Uterus (tissue), 4 donors: ENCODE measurements at places on chromosomes 16 and 17. TPM values are rescaled to one million over a fixed set of nuclear protein-coding genes. Genes with fewer than 3 reads are reported as not detected.
A peak's percentile ranks its signal among the peaks of the same experiment; 100 is the strongest.

GRCh38 chr16:66325717-66326376, 40.6 kb upstream of the CDH5 start:
- H3K27ac ChIP-seq, result no peak overlapping the region
- no peaks in the 10 kb centered on the region for H3K27me3 ChIP-seq
- H3K4me1 ChIP-seq, result no peaks in the 10 kb centered on the region
- H3K36me3 ChIP-seq, result no peaks in the 10 kb centered on the region
- DNase-seq, result no peak

DNA sequence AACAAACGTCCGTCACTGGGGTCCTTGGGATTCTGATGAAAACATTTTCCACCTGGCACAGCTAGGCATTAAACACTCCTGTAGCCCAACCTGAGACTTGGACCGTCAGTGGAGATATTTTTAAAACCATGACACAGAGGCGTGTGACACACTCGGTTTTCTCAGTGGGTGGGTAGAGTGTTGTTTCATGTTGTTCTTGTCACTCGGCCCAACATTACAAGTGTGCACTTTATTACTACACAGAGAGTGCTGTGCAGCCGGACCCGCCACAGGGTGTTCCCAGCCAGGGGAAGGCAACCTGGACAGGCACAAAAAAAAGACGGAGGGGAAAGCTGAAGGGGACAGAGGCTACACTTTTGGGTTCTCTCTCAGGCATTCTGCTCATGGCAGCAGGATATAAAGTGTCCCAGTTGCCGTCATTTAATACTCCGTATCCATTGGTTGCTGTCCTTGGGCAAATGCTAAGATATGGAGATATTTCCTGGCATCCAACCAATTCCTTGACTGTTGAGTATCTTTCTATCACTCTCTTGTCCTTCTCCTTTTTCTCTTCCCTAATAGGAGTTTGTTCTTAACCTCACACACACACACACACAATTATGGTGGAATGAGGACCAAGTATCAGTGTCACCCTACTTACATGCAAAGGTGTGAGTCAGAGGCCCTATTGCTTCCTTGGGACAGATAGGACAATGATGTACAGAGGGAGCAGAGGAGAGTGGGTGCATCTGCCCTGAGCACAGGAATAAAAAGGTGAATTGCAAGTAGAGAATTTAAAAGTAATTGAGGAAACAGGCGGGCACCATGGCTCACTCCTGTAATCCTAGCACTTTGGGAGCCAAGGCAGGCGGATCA, 154.1 kb upstream of the SOX9 start:
- no peaks in the 10 kb centered on the region for H3K36me3 ChIP-seq
- no peak for DNase-seq
- H3K4me1 ChIP-seq, result no peaks in the 10 kb centered on the region
- H3K27ac ChIP-seq, result no peak overlapping the region

DNA sequence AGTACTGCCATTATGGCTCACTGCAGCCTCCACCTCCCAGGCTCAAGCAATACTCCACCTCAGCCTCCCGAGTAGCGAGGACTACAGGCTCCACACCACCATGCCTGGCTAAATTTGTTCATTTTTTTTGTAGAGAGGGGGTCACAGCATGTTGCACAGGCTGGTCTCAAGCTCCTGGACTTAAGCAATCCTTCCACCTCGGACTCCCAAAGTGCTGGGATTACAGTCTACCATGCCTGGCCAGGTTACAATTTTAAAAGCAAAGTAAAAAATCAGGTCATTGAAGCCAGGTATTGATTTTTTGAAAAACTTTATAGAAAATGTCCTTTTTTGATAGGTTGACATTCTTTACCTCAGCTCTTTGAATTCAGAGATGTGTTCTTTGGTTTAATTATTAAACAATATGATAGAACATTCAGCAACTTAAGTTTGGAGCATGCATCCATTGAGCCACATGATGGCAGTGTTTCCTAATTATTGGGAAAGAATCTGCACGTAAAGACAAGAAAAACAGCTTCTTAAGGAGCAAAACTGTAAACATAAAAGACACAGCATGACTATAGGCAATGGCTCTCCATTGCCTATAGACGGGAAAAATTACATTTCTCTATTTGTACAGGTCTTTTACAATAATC, 1.7 kb upstream of the SLC16A11 start:
- peak overlapping the region; percentile 27 for H3K4me3 ChIP-seq
- H3K27me3 ChIP-seq, result no peaks in the 10 kb centered on the region
- no peak overlapping the region for H3K27ac ChIP-seq
- no peaks in the 10 kb centered on the region for H3K36me3 ChIP-seq
- DNase-seq, result no peak

- no peaks in the 10 kb centered on the region for H3K36me3 ChIP-seq
- no peak overlapping the region for H3K27ac ChIP-seq
- no peaks in the 10 kb centered on the region for H3K4me1 ChIP-seq
Measured at GRCh38 chr17:56681561-56682266, 88.2 kb downstream of the NOG start.

DNA sequence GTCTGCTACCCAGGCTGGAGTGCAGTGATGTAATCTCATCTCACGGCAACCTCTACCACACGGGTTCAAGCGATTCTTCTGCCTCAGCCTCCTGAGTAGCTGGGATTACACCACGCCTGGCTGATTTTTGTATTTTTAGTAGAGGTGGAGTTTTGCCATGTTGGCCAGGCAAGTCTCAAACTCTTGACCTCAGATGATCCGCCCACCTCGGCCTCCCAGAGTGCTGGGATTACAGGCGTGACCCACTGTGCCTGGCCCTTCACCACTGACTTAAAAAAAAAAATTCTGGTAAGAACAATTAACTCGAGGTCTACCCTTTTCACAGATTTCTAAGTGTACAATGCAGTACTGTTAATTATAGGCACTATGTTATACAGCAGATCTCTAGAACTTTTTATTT, 279.4 kb downstream of the PARN start:
- no peaks in the 10 kb centered on the region for H3K4me1 ChIP-seq
- H3K36me3 ChIP-seq, result no peaks in the 10 kb centered on the region
- H3K4me3 ChIP-seq, result no peak overlapping the region

TBC1D26 gene
- total RNA-seq, result not detected

DNA sequence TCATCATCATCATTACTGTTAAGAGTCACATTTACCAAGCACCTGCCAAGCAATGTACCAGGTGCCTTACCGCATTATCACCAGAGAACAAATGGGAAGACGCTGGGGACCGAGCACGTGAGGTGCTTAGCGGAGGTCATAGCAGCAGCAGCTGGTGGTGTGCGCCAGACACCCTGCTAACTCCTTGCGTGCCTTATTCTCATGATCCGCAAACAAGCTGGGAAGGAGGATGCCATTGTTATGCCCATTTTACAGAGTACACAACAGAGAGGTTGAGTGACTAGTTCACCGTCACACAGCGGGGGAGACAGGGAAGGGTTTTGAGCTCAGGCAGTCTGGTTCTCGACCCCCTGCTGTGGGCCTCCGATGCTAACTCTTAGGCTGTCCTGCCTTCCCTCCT, 7.3 kb downstream of the ATP2A3 start:
- H3K4me1 ChIP-seq, result no peaks in the 10 kb centered on the region
- DNase-seq, result no peak
- no peak overlapping the region for H3K27ac ChIP-seq
- no peaks in the 10 kb centered on the region for H3K27me3 ChIP-seq
- H3K36me3 ChIP-seq, result no peaks in the 10 kb centered on the region
- H3K4me3 ChIP-seq, result no peak overlapping the region

GRCh38 chr16:534135-534534, 6.6 kb downstream of the CAPN15 start:
- no peak for DNase-seq
- H3K4me1 ChIP-seq, result no peaks in the 10 kb centered on the region
- no peak overlapping the region for H3K4me3 ChIP-seq
- H3K27me3 ChIP-seq, result no peaks in the 10 kb centered on the region
- H3K27ac ChIP-seq, result no peak overlapping the region
- no peaks in the 10 kb centered on the region for H3K36me3 ChIP-seq

C17orf113 gene
- 2.1 TPM for total RNA-seq

- H3K36me3 ChIP-seq, result no peaks in the 10 kb centered on the region
- H3K4me1 ChIP-seq, result no peaks in the 10 kb centered on the region
- H3K4me3 ChIP-seq, result no peak overlapping the region
- DNase-seq, result no peak
- no peaks in the 10 kb centered on the region for H3K27me3 ChIP-seq
Measured at GRCh38 chr17:40559564-40559916, 5.7 kb downstream of the CCR7 start.

GRCh38 chr17:77884019-77884418, 74.5 kb upstream of the TNRC6C start:
- H3K36me3 ChIP-seq, result no peaks in the 10 kb centered on the region
- H3K4me3 ChIP-seq, result no peak overlapping the region
- peaks cover 13% of the 10 kb centered on the region for H3K4me1 ChIP-seq
- H3K27ac ChIP-seq, result no peak overlapping the region
- no peak for DNase-seq
